ENCODE measurements at places on chromosomes 5 and 9.

- no peak for DNase-seq
These were observed 1.9 kb downstream of the ALDH1A1 start for GRCh38 chr9:72950875-72951442.

GRCh38 chr5:139787568-139788293 lies 7.9 kb upstream of the PSD2 start:
- peak; percentile 81 for DNase-seq

DNA sequence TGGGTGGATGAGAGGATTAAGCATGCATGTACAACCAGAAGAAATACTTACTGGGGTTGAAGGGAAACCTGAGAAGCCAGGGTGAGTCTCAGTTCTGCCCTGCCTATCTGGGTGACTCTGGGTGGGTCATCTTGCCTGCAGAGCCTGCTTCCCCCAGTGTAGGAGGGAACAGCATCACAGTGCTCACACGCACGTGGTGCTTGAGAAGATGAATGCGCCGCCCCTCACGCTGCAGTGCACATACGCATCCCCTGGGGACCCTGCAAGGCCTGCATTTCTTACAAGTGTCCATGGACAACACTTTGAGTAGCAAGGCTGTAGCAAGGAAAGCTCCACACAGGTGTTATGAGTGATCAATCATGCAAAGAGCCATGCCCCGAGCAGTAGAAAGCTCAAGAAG lies 18.7 kb upstream of the GABBR2 start:
- DNase-seq = no peak

- DNase-seq = no peak
These were observed 3.7 kb upstream of the WDR31 start for GRCh38 chr9:113343732-113344231.

DNA sequence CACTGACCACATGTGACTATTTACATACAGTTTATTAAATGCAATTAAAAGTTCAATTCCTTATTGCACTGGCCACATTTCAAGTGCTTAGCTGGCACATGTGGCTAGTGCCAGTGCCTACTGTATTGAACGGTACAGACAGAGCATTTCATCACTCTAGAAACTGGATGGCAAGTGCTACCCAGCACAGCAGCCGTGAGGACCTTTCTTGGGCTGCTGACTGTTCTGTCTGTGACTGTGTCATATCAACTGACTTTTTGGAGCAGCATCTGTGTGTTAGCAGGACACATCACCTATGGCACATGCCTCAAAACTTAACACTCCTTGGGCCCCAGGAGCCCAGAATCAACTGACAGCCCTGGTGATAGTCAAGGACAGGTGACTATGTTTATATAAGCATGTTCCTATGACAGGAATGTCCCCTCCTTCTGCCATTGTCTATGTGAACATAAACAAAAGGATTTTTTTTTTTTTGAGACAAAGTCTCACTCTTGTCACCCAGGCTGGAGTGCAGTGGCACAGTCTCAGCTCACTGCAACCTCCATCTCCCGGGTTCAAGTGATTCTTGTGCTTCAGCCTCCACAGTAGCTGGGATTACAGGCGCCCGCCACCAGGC lies 8.9 kb downstream of the IRF1 start:
- no peak for DNase-seq

DNA sequence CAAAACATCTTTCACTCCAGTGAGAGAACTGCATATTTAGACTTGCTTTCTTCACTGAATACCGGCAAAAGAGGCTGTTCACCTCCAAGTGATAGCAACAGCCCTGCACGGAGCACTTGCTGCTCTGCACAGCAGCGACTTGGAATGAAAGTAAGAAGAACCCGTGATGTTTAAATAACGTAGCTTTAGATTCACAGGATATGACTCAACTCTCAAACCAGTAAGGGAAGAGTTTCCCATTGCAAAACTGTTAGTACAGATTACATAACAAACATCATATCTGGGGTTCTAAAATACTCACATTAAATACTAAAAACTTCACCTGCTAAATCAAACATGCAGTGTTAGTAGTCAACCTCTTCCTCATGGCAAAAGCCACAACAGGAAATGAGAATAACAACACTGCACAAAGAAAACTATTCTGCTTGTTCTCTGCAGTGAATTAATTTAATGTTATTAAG lies 203.4 kb downstream of the MCTP1 start:
- no peak for DNase-seq

DNA sequence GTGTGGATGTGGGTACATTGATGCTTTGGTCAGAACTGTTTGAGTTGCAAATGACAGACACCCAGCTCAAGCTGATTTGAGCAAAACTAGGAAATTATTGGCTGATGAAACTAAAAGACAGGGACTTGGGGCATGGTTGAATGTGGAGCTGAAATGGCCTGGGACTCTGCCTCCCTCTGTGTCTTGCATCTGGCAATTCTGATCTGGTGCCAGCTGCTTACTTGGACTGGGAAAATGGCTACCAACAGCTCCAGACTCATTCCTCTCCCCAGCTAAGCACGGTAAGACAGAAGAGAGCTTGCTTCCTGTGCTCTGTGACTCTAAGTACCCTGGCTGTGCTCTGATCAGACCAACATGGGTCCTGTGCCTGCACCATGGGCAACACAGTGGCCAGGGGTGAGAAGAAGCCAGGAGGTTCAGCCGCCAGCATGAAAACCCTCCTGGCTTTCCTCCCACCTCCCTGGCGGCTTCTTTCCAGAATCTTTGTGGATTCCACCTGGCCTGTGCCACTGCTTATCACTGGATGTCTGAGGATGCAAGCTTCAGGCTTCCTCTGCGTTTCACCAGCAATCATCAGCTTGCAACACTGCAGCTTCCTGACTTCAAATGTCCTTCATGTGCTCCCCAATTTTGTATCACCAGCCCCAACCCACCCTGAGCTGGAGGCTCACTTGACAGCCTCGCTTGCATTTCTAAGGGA lies 44.1 kb downstream of the C5orf15 start:
- no peak for DNase-seq

DNA sequence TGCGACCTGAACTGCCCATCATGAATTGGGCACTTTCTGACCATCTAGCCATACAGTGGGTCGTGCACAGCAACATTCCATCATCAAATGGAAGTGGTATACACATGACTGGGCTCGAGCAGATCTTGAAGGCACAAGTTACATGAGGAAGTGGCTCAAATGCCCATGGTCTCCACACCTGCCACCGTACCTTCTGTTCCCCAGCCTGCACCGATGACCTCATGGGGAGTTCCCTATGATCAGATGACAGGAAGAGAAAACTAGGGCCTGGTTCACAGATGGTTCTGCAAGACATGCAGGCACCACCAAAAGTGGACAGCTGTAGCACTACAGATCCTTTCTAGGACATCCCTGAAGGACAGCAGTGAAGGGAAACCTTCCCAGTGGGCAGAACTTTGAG lies 21.8 kb downstream of the MTMR12 start:
- no peak for DNase-seq

DNA sequence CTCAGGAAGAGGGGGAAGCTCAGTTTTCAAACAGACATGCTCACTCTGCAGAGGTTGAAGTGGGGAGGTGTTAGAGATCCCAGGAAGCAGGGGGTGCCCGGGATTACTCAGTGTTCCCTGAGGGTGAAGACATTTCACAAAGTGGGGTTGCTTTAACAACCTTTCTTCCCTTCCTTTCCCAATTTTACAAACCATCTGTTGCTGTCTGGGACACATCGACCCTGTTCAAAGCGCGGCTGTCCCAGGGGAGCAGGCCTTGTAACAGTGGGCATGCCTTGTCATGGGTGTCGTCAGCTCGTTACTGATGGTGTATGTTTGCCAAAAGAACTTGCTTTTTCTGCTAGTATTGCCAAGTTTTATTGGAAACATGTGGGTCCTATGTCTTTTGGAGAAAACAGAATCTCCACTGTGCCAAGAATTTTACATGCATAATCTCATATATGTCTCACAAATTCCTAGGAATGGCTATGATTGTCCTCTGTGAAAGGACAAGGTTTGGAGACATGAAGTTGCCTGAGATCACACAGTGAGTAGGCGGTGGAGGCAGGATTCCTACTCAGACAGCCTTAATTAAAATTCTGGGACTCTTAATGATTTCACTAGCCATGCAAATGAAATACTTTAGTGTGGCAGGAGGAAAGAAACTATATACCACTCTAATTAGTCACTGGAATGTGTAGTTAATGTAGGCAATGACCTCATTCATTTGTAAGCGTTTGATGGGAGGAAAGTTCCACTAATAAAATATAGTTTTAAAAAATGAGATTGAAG lies 198.9 kb downstream of the NXNL2 start:
- DNase-seq = no peak

DNA sequence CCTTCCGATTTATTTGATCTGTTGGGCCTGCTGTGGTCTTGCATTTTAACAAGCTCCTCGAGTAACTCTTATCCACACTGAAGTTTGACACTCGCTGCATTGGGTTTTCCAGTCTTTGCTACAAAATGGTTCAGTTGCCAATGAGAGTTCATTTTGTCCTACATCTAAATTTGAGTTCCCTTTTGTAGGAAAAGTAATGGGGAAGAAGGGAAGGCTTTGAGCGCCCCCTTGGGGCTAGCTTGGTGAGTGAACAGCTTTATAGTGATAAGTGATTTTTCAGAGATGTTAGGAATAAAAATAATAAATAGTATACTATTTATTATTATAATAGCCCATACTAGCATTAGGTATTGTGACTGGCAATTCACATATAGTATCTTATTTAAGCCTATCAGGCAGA lies 89.9 kb upstream of the GNAQ start:
- DNase-seq = peak; percentile 44

- DNase-seq = no peak
These were observed 94.5 kb upstream of the LIFR start for GRCh38 chr5:38650946-38651345.

DNA sequence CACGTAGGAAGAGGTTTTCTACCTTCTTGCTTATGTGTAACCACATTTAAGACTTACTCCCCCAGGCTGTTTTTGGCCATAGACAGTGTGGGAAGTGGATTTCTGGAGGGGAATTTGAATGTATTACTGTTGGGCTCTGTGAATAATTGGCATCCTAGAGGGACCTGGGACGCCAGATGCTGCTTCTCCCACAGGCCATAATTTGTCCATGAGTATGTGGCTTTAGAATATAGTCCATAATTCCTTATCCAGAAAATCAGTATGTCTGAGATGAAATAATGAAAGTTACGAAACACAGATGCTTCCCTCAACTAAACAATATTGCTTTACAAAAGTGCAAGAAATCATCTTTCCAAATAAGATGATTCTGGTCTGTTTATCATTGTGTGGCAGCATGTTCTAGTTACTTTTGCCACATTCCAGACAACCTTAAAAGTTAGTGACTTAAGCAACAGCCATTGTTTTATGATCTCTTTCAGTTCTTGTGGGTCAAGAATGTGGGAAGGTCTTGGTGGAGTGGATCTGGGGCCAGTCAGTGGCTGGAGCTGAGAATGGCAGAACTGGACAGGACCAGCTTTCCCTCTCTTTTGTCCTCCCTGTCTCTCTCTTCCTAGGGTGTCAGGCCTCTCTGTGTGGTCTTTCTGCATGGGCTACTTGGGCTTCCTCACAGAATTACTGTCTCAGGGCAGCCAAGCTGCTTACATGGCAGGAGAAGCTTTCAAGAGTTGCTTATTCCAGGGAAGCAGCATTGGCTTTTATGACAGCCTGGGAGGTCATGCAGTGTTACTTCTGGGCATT lies 79.4 kb downstream of the FBXL7 start:
- no peak for DNase-seq

DNA sequence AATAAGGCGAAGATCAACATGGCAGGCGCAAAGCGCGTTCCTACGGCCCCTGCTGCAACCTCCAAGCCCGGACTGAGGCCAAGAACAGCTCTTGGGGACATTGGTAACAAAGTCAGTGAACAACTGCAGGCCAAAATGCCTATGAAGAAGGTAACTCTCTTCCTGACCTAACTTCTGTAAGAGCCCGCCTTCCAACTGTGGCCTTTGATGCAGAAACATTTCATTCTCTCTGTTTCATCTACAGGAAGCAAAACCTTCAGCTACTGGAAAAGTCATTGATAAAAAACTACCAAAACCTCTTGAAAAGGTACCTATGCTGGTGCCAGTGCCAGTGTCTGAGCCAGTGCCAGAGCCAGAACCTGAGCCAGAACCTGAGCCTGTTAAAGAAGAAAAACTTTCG lies 979 bp downstream of the CCNB1 start:
- DNase-seq = no peak

DNA sequence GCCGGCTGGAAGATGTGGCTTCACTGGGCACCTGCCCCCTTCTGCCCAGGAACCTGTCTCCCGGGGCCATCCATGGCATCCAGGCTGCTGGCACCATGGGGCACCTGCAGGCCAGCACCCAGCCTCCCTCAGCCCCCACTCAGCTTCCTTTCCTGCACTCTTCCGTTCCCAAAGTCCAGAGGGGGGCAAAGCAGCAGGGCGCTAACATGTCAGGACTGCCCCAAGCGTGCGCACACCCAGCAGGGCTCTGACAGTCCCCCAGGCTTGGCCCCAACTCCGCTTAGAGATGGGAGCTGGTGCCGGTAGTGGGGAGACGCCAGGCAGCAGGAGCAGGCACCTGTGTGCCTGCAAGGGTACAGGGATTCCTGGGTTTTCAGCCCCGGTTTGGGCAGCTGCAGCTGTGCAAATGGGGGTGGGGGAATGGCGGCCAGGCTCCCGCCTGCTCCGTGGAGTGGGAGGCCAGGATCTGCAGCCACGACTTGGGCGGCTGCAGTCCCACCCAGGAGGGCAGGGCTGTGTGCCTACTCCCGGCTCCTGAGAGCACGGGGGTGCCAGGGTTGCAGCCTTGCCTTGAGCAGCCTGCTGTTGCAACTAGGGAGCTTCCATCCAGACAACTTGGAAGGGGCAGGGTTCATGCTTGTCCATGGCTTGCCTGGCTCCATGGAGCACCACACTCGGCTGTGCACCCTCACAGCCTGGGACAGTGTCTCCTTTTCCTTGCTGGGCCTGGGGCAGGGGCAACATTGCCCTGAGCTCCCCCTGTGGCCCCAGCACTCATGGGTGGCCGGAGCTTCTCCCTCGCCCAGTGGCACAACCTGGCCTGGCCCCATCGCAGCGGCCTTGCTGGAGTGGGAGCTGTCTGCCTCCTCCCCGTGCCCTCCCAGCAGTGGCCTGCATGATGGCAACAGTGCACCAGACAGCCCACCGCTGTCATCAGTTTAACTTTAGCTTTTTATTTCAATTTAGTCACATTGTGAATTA lies 561.1 kb downstream of the MTRR start:
- DNase-seq = no peak

- no peak for DNase-seq
These were observed 144.1 kb downstream of the ENTREP1 start for GRCh38 chr9:69469136-69469535.

- DNase-seq = no peak
These were observed 1.0 kb upstream of the UBTD2 start for GRCh38 chr5:172284611-172284980.

Measured in stimulated activated CD8-positive, alpha-beta memory T cell treated with anti-CD3 and anti-CD28 coated beads, Interleukin-7, amount 100 ng/mL, for 1 hour (primary cell).